ENCODE measurements at places on chromosomes 1 and 21.

GRCh38 chr1:182111496-182111895 lies 50.0 kb upstream of the ZNF648 start:
- no peak for DNase-seq

DNA sequence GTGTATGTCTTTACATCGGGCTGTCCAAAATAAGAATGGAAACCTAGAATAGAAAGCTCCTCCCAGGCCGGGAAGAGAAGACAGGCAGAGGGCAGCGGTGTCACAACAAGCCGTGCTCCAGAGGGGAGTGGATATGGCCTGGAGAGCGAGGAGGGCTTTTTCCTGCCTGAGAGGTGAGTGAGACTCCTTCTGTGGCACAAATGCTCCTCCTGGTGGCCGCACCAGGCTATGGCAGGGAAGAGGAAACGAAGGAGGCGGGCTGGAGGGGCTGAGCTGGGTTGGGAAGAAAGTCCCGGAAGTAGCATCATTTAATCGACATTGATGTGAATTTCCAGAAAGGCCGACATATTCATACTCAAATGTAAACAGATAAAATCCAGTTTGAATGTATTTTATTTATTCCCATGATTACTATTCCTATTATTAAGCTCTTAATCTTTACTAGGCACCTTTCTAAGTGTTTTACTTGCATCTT lies 54.7 kb downstream of the MEF2D start:
- DNase-seq: peak; percentile 53

GRCh38 chr1:207805841-207806421 lies 54.1 kb downstream of the CD46 start:
- DNase-seq: no peak

DNA sequence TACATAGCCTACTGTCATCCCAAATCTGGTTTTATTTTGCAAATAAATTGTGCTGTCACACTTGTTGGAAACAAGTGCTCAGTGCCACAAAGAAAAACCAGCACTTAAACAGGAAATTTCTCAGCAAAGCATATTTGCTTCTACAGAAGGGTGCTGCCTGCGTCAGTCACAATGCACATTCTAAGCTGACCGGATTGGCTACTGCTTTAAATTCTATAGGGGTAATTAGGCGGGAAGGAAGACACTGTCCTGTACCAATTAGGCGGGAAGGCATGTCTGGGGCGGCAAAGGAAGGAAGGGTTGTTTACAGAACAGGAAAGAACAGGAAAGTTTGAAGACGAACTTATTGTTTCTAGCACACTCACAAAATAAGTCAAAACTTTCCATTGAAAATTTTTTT lies 2.8 kb downstream of the IFI16 start:
- DNase-seq: no peak

GRCh38 chr1:82690411-82690810 lies 889.7 kb downstream of the ADGRL2 start:
- no peak for DNase-seq

- DNase-seq: no peak
Observed at GRCh38 chr1:219682788-219683187, 69.9 kb upstream of the ZC3H11B start.

- no peak for DNase-seq
Observed at GRCh38 chr1:154729031-154729442, 121.1 kb upstream of the ADAR start.

- no peak for DNase-seq
Observed at GRCh38 chr1:205811660-205812059, 1.3 kb downstream of the SLC41A1 start.

- no peak for DNase-seq
Observed at GRCh38 chr1:201545851-201546492, 7.0 kb downstream of the NAV1 start.
